ENCODE measurements at places on chromosomes 13 and 19.

DNA sequence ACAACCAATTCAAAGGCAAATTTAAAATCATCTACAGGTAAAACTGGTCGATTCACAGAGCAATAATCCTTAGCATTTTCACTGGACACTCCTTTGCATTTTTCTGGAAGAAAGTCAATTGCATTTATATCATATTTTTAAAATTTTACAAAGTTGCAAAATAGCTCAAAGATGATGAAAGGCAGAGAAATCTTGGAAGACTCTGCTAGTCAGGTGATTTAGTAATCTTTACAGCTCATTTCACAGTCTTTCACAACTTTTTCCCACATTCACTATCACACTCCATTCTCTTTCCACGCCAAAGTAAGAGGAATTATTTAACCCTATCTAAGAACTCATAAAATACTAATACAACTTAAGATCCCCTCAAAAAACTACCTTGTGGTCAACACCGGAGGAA, 1063.8 kb downstream of the EFNB2 start:
- no peak for DNase-seq

DNA sequence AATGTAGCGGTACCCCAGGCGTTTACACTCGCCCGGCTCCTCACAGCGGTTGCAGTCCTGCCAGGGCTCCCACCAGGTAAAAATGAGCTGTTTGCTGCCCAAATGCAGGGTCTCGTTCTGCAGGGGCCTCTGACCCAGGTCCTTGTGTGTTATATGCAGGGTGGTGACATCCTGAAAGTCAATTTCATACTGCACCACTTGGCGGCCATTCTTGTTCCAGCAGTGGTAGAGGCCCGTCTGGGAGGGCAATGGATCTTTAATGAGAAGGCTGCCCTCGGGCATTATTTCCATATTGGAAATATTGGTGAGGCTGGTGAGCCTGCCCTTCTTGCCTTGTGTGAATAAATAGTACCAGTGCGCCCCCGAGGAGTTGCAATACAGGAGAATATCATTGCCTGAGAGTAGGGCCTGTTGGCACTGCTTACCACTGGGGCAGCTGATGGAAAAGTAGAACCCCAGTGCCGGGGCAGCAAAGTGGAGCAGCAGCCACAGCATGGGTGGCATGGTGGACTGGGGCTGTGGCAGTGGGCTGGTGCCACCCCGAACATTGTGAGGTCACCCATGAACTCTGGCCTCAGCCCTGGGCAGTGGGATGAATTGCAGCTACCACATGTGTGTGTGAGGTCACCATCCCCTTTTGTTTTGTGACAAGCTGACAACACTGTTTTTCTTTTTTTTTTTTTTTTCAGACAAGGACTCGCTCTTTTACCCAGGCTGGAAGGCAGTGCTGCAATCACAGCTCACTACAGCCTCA, at the start of gene FAM187B:
TSS of gene FAM187B (minus strand) at position 563 of the 754 bp plus-strand sequence. CDS start at position 504, 59 bp downstream.
- peak; percentile 12 for DNase-seq

DNA sequence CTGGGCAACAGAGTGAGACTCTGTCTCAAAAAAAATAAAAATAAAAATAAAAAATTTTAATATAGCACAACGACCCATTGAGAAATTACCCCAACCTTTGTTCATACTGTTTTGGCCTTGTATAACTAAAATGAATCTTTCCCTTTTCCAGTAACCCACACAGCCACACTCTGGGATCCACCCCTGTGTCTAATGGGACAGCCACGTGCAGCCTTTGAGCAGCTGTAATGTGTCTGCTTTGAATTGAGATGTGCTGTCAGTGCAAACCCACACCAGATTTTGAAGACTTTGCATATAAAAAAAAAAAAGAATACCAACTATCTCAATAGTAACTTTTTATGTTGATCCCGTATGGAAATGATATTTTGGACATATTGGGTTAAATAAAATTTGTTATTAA, 112.7 kb upstream of the UBL3 start:
- DNase-seq = no peak

GRCh38 chr19:54160182-54160811, 776 bp upstream of the LENG1 start:
- no peak for DNase-seq

GRCh38 chr13:27960362-27961226, 8.5 kb downstream of the CDX2 start:
- peak; percentile 65 for DNase-seq

DNA sequence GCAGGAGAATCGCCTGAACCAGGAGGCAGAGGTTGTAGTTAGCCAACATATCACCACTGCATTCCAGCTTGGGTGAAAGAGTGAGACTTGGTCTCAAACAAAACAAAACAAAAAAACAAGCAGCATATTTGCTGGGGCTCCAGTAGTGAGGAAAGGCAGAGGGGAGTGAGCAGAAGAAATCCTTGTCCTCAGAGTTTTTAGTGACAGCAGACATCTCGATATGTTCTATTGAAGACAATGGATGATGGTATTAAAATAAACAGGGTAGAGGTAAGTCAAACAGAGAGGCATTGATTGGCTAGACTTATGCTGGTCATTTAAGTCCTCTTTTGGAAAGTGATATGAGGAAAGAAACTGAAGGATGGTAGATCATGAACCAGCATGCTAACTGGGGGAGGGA, 19.0 kb downstream of the NLRP7 start:
- DNase-seq = no peak

GRCh38 chr13:41059456-41060081, 1.7 kb upstream of the WBP4 start:
- DNase-seq = no peak

GRCh38 chr19:55446060-55446459, 3.0 kb upstream of the SHISA7 start:
- no peak for DNase-seq

DNA sequence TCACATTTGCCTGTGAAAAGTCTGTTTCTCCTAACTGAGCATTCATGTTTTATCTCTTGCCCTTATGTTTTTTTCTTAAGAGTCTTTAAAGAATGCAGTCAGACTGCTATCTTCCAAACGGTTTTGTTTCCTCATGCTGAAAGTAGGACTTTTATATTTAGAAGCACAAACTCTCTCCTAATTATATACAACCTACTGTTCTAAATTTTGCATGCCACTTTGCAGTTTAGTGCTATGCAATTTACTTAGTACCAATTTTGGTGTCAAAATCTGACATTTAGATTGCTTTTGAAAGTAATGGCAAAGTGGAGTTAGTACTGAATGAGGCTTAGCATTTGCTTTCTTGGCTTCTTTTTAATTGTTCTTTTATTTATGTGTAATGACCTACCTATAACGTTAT, 55.1 kb upstream of the PCDH20 start:
- DNase-seq = no peak

DNA sequence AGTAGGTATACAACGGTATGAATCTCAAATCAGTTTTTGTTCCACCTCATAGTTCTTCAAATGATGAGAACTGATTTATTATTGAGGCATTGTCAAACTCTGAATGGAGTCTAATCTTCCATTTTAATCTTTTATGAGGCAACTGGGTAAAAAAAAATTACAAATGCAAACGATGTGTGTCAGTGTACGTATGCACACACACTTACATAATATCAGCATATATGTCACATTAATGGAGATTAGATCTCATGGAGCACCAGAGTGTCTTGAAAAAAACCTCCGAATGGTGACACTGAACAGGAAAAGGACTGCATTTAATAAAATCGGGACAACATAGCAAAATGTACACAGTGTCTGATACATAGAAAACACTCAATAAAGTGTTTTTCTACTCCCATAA, 842.7 kb downstream of the EFNB2 start:
- no peak for DNase-seq

DNA sequence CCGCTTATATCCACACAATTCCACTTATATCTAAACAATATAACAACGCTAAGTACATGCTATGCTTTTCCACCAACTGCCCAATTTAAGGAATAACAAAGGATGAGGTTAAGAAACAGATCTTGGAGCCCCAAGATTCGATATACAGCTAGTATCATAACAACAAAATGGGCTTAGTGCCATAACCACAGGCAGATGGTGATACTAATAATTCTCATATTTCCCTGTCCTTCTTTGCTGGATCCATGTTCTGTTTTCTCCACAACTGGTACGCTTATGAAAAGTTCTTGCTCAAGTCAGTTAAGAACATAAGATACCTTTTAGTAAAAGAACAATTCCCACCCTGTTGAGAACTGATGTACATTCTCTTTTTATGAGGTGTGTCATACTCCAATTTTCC, 33.9 kb downstream of the CAB39L start:
- no peak for DNase-seq

- DNase-seq = no peak
Measured at GRCh38 chr13:109834973-109835720, 48.8 kb upstream of the IRS2 start.

DNA sequence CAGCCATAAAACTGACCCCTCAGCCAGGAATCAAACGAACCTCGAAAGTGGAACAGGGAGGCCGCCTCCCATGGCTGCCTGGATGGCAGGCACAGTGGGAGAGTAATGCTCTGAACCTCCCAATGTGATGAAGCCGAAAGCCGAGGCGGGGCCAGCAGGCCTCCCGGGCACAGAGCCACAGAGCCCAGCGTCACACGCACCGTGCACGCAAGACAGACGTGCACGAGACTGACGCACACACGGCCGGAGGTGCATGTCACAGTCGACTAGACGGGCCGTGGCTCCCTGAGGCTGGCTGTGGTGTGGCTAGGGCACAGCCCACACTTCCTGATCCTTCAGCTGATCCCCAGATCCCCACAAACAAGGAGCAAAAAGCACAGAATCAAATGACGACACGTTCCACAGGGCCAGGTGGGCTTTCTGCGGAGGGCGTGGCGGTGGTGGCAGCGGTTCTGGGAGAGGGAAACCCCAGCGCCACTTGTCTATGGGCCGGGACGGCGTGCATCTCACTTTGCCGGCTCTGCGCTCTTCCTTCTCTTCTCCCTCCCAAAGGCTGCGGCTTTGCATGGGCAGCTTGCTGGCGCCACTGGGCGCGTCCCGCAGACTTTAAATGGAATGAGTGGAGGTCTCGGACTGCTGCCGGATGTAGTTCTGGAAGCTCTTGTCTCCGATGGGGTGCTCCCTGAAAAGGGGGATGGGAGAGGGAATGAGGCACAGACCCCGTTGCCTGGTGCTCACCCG, 5.0 kb upstream of the C13orf46 start:
- DNase-seq = no peak

DNA sequence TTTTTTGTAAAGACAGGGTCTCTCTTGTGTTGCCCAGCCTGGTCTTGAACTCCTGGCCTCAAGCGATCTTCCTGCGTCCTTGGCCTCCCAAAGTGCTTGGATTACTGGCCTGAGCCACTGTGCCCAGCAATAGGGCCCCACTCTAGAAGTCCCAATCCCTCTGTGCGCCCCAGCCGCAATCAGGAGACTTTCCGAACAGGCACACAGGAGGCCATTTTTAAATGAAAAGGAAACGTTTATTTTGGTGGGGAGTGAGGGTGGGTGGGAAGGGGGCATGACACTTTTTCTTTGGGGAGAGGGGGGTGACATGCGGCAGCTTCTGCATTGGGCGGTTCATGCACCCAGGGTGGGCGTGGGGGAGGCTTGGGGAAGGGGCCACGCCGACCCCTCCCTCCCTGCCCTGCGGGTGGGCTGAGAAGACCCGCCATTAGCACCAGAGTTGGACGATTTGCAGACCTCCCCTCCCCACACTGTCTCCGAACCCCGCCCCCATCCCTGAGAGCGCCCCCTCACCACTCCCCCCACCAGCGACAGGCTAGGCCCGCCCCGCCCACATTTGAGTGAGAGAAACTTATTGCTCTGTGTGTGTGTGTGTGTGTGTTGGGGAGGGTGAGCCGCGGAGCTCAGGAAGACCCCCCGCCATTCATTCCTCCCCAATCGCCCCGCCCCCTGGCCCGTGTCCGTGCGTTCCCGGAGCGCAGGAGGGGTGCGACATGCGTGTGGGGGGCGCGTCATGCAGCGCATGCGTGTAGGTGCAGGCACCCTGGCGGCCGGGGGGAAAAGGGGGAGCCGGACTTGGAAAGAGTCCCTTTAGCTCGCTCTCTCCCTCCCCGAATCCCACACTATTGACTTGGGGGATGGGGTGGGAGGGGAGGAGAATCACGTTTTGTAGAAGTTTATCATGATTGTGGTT, 17.2 kb downstream of the KCNC3 start:
- DNase-seq = no peak

DNA sequence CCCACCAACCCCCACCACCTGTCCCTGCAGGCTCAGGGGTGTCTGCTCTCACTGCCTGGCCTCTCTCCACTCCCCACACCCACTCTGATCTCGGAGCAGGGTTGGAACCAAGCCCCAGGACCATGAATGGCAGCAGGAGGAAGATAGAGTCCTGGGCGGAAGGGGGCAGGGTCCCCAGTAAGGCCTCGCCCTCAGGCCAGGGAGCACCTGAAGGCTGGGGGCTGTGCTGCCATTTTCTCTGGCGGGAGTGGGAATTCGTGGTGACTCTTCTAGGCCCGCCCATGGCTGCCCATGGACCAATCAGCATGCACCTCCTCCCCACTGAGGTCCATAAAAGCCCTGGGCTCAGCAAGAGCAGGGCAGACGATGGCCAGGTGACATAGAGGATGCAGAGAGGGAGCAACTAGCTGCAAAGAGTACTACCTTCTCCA, 25.0 kb downstream of the KBTBD6 start:
- DNase-seq = no peak

- no peak for DNase-seq
Measured at GRCh38 chr13:44438234-44438579, 64.6 kb downstream of the SERP2 start.

GRCh38 chr13:77298426-77298825, 28.5 kb downstream of the MYCBP2 start:
- DNase-seq = no peak

GRCh38 chr13:101474419-101474957, 22.0 kb downstream of the ITGBL1 start:
- no peak for DNase-seq

- no peak for DNase-seq
Measured at GRCh38 chr19:39555883-39556282, 15.9 kb upstream of the EID2 start.

GRCh38 chr19:33259539-33259938, 33.9 kb upstream of the SLC7A10 start:
- DNase-seq = no peak

Data from activated T-cell treated with anti-CD3 and anti-CD28 coated beads, Interleukin-2, amount 50 U/mL, for 48 hours (primary cell).